ENCODE measurements at places on chromosomes 2 and 18.

GRCh38 chr2:11346023-11346482 lies 1.6 kb upstream of the ROCK2 start:
- DNase-seq = no peak

DNA sequence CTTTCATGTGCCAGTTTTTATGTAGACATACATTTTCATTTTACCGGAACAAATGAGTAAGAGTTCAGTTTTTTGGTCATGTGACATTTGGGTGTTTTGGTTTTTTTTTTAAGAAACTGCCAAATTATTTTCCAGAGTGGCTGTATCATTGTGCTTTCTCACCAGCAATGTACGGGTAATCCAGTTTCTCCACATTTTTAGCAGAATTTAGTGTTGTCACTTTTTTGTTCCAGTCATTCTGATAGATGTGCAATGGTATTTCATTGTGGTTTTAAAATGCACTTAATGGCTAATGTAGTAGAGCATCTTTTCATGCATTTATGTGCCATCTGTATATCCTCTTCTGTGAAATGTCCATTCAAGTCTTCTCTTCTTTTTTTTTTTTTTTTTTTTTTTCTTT lies 126.5 kb upstream of the FBXO11 start:
- no peak for DNase-seq

GRCh38 chr2:3341336-3341735 lies 36.3 kb downstream of the EIPR1 start:
- no peak for DNase-seq

GRCh38 chr2:101967826-101968513 lies 23.8 kb upstream of the IL1R2 start:
- no peak for DNase-seq

DNA sequence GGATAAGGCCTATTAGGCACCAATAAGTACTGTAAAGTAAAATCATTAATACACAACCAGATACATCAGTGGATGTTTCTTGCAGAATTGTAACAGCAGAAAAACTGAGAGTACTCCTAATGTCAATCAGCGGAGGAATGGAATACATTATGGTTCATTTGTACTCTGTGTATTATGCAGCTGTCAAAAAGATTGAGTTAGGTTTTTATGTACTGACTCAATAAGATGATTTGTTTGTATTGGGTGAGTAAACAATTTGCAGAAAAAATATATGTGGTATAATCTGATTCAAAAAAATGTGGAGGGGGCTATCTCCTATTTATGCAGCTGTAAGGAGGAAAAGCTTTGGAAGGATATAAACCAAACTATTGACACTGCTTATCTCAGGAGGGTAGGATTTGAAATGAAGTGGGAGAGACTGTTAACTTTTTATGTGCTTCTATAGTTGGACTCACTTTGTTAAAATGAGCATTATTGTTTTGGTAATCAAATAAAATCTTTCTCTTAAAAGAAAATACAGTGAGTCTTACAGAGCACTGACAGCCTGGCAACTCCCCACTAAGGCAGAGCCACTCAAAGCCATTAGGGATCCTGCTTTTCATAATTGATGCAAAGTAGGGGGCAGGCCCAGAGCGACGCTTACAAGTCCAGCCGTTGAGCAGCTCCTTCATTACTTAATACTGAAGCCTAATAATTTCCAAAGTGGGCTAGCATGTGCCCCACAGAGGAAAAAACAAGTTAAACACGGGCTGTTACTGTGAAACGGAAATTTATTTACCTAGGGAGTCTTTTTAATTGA lies 168.8 kb downstream of the PHLPP1 start:
- no peak for DNase-seq

All from RPMI8226 (cell line).